WERI-Rb-1 (cell line): ENCODE measurements at places on chromosomes 1 and 21.

GRCh38 chr1:177858332-177858821 is 111.5 kb downstream of the SEC16B start:
- no peak for DNase-seq

DNA sequence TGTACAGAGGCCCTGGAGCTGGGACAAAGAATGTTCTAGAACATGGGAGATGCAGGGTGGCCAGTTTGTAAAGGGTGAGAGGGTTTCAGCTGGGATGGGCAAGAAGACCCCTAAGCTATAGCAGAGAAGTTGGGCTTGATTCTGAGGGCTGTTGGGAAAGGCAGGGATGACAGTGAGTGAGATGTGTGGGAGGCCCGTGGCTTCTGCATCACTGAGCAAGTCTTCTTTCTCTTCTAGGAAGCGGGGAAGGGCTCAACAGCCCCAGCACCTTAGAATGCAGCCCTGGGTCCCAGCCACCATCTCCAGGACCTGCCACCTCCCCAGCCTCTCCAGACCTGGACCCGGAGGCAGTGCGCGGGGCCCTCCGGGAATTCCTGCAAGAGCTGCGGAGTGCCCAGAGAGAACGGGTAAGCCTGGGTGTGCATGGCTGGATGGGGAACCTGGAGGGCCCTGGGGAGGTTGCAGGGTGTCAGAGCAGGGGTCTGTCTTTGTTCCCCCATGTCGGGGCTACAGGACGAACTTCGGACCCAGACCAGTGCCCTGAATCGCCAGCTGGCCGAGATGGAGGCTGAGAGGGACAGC is 14.8 kb downstream of the MFAP2 start:
- no peak for DNase-seq

DNA sequence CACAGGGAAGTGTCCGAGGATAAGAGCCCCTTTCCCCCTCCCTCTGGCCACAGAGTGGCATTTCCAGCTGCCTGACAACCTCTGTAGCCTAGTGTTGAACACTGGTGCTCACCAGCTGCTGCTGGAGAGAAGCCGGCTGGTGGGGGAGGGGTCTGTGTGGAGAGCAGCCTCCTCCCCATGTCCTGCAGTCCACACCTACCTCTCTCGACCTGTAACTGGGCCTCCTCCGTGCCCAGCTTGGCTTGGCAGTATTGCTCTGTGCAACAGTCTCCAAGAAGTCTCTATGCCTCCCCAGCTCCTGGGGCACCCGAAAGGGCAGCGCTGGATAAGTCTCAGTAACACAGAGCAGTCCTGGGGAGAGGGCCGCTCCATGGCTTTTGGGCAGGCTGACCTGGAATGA is 17.0 kb downstream of the PAPPA2 start:
- no peak for DNase-seq

GRCh38 chr1:41110286-41110685 is 88.8 kb upstream of the SLFNL1 start:
- DNase-seq, result no peak

DNA sequence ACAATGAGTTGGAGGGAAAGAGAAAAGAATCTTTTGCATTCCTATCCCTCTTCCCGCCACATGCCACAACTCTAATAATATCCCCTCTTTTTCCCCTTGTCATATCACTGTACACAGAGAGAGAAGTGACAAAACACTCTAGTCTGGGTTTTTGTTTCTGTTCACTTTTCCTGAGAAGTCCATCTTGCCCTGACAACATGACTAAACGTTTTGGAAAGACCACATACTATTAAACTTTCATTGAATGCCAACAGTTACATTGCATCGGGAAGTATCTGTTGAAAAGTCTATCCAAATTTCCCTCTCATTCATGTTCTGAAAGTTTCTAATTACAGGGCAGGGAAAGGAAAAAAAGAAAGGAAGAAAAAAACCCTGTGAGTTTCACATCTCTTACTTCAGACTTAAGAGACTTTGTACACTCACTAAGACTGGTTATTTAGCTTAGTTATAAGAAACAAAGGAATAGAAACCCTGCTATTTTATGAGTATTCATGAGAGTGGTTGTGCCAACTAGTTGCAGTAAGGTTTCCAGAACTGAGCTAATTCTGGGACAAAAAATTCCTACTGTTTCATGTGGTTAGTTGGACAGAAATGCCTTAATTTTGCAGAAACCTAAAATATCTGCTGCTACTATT is 16.9 kb downstream of the PLA2G4A start:
- no peak for DNase-seq

GRCh38 chr1:177505905-177506590 is 335.3 kb downstream of the BRINP2 start:
- DNase-seq, result no peak

DNA sequence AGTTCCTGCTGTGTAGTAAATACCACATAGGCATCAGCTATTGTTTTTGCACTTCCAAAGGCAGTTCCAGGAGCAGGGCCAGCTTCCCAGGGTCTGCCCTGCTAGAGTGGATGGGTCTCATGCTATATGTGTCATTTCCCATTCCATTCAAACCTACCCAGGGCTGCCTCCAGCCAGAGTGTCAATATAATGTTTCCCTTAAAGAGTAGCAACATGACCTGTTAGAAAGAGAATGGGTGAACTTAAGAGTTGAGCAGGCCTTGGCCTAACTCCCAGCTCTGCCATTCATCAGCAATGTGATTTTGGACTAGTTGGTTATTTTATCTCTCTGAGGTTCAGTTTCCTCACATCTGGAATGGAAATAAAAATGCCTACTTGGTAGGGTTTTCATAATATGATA is 44.9 kb downstream of the RAB3B start:
- no peak for DNase-seq

GRCh38 chr1:29554208-29554778 is 318.0 kb downstream of the PTPRU start:
- no peak for DNase-seq

- no peak for DNase-seq
These were observed 35.8 kb upstream of the RUNX1 start for GRCh38 chr21:35084869-35085268.

GRCh38 chr1:110501488-110502132 is 17.4 kb downstream of the KCNA10 start:
- no peak for DNase-seq

DNA sequence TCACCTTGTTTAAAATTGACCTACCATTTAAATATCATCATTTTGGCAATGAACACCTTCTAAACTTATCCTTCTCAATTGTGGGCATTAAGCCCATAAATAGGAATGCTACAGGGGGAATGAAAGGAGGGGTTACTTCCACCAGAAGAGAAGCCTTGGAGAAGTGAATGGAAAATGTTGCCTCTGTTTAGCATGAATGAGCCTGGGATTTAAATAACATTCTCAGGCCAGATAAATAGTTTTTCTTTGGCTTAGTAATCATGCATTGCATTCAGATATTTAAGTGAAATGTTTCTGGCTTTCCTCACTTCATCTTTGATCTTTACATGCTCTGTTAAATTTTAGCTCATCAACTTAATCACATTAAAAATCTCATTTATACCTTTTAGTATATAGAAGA is 284.3 kb upstream of the FMN2 start:
- no peak for DNase-seq

GRCh38 chr1:42703888-42704464 is 21.8 kb downstream of the YBX1 start:
- DNase-seq, result no peak

DNA sequence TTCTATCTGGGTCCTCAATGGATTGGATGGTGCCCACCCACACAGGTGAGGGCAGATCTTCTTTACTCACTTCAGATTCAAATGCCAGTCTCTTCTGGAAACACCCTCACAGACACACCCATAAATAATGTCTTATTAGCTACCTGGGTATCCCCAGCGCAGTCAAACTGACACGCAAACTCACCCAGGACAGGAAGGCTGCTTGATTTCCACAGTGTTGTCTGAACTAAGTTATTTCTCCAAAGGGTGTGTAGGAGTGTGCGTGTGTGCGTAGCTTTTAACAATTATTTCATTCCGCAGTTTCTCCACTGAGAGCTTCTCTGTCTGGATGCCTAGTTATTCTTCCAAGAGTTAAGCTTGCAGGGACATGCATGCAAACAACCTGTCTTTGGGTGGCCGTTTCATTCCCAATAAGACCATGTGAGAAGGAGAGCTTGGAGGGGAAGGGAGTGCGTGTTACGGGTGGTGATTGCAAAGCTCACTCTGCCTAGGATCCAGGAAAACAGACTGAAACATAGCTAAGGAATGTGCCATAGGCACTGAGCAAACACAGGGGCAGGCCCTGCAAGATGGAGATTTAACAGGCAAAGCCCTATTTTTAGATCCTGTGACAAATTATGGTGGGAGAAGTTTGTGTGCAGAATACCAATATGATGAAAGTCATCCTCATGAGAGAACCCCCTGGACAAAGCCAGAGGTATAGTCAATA is 269.7 kb downstream of the DYRK1A start:
- DNase-seq, result no peak

DNA sequence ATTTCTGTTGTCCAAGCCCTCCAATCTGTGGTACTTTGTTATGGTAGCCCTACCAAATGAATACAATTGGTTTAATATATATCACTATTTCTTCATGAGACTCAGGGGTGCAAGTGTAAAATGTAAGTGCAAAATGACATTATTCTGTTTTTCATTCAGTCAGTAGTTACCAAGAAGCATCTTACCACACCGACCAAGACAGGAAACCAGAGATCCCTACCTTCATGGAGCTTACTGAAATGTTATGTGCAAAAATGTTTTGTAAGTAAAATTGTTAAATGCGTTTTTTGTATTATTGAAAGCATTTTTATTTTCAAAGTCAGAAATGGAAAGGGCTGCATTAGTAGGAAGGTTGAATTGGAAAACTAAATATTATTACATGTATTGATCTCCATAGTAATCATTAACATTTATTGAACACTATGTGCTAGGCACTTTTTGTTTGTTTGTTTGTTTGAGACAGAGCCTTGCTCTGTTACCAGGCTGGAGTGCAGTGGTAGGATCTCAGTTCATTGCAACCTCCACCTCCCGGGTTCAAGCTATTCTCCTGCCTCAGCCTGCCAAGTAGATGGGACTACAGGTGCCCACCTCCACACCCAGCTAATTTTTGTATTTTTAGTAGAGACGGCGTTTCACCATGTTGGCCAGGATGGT is 166.8 kb downstream of the PTPRC start:
- DNase-seq, result no peak
